Stimulated activated CD4-positive, alpha-beta T cell treated with anti-CD3 and anti-CD28 coated beads, Interleukin-1b, Interleukin-23, amount 100 ng/mL, for 48 hours (primary cell): ENCODE measurements at places on chromosomes 7 and 10.

- no peak for DNase-seq
Observed at GRCh38 chr10:84201244-84201606, 6.9 kb downstream of the CDHR1 start.

DNA sequence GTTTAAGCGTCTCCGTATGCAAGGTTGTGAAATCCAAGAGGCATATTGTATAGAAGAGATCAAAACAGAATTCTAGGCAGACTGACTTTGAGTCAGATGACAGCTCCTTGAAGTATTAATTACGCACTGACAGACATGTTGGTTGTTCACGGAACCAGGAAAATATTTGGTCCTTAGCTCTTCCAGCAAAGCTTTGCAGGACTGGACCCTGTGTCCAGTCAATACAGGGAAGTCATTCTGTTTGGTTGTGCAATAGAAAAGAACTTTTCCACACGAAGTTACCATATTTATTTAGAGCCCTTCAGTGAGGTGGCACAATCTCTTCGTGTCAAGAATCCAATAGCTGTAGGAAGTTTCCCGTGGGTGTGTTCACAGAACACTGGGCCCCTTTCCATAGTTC, 205.3 kb downstream of the ARHGAP21 start:
- DNase-seq = no peak

DNA sequence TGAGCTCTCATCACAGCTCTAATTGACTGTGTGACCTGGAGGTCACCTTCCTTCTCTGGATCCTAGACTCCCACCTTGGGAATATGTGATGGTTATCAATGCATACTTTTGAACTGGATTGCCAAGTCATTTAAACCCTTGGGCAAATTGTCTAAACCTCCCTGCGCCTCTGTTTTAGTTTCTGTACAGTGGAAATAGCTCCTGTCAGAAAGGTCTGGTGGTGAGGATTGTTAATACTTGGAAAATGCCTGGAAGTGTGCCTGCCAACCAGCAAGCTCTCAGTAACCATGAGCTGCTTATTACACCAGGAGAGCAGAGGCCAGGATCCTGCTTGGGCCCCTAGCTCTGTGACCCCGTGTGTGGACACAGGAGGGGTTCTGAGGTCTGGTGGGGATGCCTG, 108.7 kb upstream of the PPIF start:
- no peak for DNase-seq

- DNase-seq = no peak
Observed at GRCh38 chr7:115249080-115249479, 327.2 kb downstream of the MDFIC start.

DNA sequence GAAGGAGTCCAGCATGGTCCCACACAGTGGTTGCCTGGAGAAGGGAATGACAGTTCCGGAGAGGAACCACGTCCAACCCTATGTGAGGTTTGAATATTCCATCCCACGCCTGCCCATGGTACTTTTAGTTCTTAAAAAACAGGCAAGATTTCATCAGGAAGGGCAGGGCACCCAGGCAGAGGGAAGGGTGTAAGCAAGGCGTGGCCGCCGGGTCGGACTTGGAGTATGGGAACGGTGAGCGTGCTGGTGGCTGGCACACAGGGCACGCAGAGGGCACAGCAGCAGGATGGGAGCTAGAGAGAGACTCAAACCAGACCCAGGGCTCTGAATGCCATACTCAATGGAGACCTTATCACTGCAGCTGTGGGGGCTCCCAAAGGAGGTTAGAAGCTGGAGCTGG, 34.3 kb downstream of the FAM53B start:
- no peak for DNase-seq

DNA sequence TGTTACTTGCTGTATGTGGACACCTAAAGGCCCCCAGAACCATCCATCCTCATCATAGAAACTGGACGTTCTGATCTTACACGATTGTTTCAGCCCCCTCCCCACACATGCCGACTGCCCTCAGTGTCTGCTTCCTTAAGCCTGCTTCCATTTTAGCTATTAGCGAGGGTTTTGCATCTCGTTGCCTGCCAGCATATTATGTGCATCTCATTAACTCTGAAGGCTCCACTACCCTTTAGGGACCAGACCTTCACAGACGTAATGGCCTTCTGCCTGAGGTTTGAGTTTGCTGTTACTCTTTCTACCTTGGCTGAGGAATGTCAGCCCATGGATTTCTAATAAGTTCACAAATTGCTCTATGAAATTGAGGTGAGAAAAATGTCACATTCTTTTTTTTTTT, 53.9 kb upstream of the LRGUK start:
- DNase-seq = no peak
